ENCODE measurements at places on chromosomes 4 and X.

- DNase-seq = no peak
Observed at GRCh38 chrX:123698979-123699520, 33.8 kb downstream of the THOC2 start.

DNA sequence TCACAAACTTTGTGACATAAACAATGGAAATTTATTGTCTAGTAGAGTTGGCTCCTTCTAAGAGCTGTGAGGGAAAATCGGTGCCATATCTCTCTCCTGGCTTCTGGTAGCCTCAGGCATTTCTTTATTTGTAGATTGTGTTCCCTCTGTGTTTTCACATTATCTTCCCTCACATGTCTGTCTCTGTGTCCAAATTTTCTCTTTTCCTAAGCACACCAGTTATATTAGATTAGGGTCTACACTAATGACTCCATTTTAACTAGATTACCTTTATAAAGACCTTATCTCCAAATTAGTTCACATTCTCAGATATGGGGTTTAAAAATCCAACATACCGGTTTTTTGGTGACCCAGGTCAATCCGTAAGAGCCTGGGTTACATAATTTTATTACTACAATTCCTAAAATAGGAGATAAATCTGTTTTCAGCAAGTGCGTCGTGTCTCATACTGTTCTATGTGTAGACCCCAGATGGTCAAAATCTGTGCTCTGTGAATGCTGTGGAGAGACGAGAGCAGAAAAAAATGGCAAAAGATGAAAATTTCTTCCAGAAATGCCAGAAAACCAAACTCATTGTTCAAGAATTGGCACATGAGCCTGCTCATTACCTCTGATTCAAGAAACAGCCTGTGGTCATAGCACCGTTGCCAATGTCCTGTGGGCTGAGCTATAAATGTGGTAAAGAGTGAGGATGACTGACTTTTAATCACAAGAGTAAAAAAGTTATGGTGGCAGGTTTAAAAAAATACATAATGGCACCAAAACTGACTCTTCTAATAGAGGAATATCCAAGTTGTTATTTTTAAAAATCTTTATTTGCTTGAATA is 574.7 kb downstream of the PCDH7 start:
- no peak for DNase-seq

- no peak for DNase-seq
Observed at GRCh38 chrX:73962948-73963347, 341.0 kb upstream of the ZCCHC13 start.

DNA sequence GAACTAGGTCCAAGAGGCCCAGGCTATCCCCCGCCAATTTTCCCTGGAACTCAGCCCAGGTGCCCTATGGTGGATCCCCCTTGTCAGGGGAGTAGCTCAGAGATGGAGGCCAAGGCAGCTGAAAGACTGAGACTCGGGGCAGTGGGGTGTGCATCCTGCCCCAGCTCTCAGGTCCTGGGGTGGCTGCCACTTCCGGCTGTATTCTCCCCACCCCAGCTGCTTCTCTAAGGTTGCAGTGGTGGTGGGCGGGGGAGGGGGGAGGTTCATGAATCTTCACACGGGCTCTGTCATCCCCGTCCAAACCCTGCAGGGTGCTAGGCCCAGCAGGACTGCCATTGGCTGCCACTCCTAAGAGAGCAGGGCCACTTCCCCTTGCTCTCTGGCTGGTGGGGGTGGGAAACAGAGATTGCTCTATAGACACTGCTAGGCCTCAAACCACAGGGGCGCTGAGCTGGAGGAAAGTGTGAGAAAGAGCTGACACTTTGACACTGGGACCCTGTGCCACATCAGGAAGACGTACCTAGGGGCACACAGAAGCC is 1.5 kb downstream of the SASH3 start:
- DNase-seq = no peak

GRCh38 chr4:19711871-19712270 is 539.8 kb upstream of the SLIT2 start:
- DNase-seq = no peak

GRCh38 chrX:8404926-8405325 is 59.7 kb upstream of the VCX3B start:
- no peak for DNase-seq

GRCh38 chr4:88613417-88613875 is 21.2 kb downstream of the HERC3 start:
- DNase-seq = no peak

All from hematopoietic multipotent progenitor cell treated with erythropoietin and hydrocortisone succinate and interleukin-3 and kit ligand, for 17 days (in vitro differentiated cells).